Glutamatergic neuron (in vitro differentiated cells): ENCODE measurements at places on chromosomes 12 and 14. TPM values are rescaled to one million over a fixed set of nuclear protein-coding genes. Genes with fewer than 3 reads are reported as not detected.

Gene HCAR3
- not detected for total RNA-seq

Gene CYP27B1
- total RNA-seq = 1.7 TPM

Gene GUCY2C
- total RNA-seq = not detected

Gene AREL1
- 69.7 TPM for total RNA-seq

Gene SDSL
- 0.74 TPM for total RNA-seq

Gene LRCOL1
- not detected for total RNA-seq

Gene NAP1L1
- total RNA-seq = 635 TPM

Gene RTN1
- 518 TPM for total RNA-seq

Gene CCDC175
- total RNA-seq = not detected

Gene GPR68
- total RNA-seq = not detected

Gene CDKL1
- total RNA-seq = 3.4 TPM

Gene UNC119B
- 16.2 TPM for total RNA-seq

Gene P2RX2
- 4.1 TPM for total RNA-seq

Gene RNASE7
- total RNA-seq = not detected

Gene CSRP2
- total RNA-seq = 50.5 TPM

Gene GPR84
- not detected for total RNA-seq

Gene POTEM
- not detected for total RNA-seq

Gene RGS6
- 1.2 TPM for total RNA-seq

Gene WDHD1
- total RNA-seq = 13.9 TPM

Gene TAS2R20
- 3.4 TPM for total RNA-seq

Gene PTPRR
- total RNA-seq = 0.34 TPM

Gene MUCL1
- not detected for total RNA-seq

Gene RAD9B
- total RNA-seq = 0.49 TPM

Gene LBHD2
- not detected for total RNA-seq

Gene KRT8
- 14.0 TPM for total RNA-seq

Gene RNU4-1
- 5,722 TPM for total RNA-seq

Gene KRT6A
- not detected for total RNA-seq

Gene COL2A1
- total RNA-seq = 0.34 TPM

Gene SLC5A8
- total RNA-seq = not detected

Gene AQP2
- not detected for total RNA-seq

Gene DACT1
- total RNA-seq = 39.9 TPM

Gene GARIN6
- not detected for total RNA-seq

Gene CDK17
- total RNA-seq = 46.7 TPM

Gene HHIPL1
- 0.47 TPM for total RNA-seq

Gene ACSM4
- not detected for total RNA-seq

Gene KLRC4
- total RNA-seq = not detected

Gene BCL11B
- 2.6 TPM for total RNA-seq

Gene GPRC5A
- not detected for total RNA-seq

Gene CLEC7A
- total RNA-seq = not detected

Gene RPGRIP1
- total RNA-seq = not detected

Gene NGB
- 0.22 TPM for total RNA-seq

Gene IGFBP6
- not detected for total RNA-seq

Gene DLK1
- 37.3 TPM for total RNA-seq

Gene NYNRIN
- total RNA-seq = 33.5 TPM
